ENCODE measurements at places on chromosomes 7 and 10. TPM values are rescaled to one million over a fixed set of nuclear protein-coding genes. Genes with fewer than 3 reads are reported as not detected.

AQP1 gene
- not detected for polyA plus RNA-seq

ACTL6B gene
- not detected for polyA plus RNA-seq

GLI3 gene
- 0.16 TPM for polyA plus RNA-seq

SPAM1 gene
- not detected for polyA plus RNA-seq

MMD2 gene
- not detected for polyA plus RNA-seq

SLC18A3 gene
- not detected for polyA plus RNA-seq

MTERF1 gene
- polyA plus RNA-seq: 11.6 TPM

WNT8B gene
- polyA plus RNA-seq: not detected

PDE1C gene
- not detected for polyA plus RNA-seq

MKLN1 gene
- polyA plus RNA-seq: 21.8 TPM

CALHM1 gene
- not detected for polyA plus RNA-seq

ZNF727 gene
- not detected for polyA plus RNA-seq

LLCFC1 gene
- not detected for polyA plus RNA-seq

IFIT2 gene
- 7.1 TPM for polyA plus RNA-seq

POMZP3 gene
- 10.6 TPM for polyA plus RNA-seq

CDHR1 gene
- 1.4 TPM for polyA plus RNA-seq

LIPK gene
- polyA plus RNA-seq: not detected

RNF32 gene
- 0.40 TPM for polyA plus RNA-seq

CPA4 gene
- not detected for polyA plus RNA-seq

RADIL gene
- polyA plus RNA-seq: not detected

ANXA8L1 gene
- polyA plus RNA-seq: not detected

LIPN gene
- polyA plus RNA-seq: not detected

HOXA11 gene
- polyA plus RNA-seq: not detected

PKD2L1 gene
- polyA plus RNA-seq: not detected

RP9 gene
- polyA plus RNA-seq: 23.3 TPM

TRPV6 gene
- not detected for polyA plus RNA-seq

FAM171A1 gene
- 9.7 TPM for polyA plus RNA-seq

CRPPA gene
- polyA plus RNA-seq: 0.32 TPM

CPXM2 gene
- polyA plus RNA-seq: not detected

FKBP6 gene
- polyA plus RNA-seq: not detected

GNAT3 gene
- not detected for polyA plus RNA-seq

IRF5 gene
- polyA plus RNA-seq: 15.2 TPM

LRRC4 gene
- polyA plus RNA-seq: not detected

NACAD gene
- 0.31 TPM for polyA plus RNA-seq

LRRD1 gene
- not detected for polyA plus RNA-seq

OPALIN gene
- polyA plus RNA-seq: not detected

AKR1C3 gene
- polyA plus RNA-seq: 4.2 TPM

ELOVL3 gene
- not detected for polyA plus RNA-seq

COPS6 gene
- polyA plus RNA-seq: 144 TPM

ABCA13 gene
- polyA plus RNA-seq: not detected

POLR1F gene
- polyA plus RNA-seq: 40.3 TPM

MYL10 gene
- polyA plus RNA-seq: not detected

NOS3 gene
- polyA plus RNA-seq: 5.2 TPM

CDHR3 gene
- polyA plus RNA-seq: 1.7 TPM
